ENCODE measurements at places on chromosomes 4 and X.
A peak's percentile ranks its signal among the peaks of the same experiment; 100 is the strongest.

GRCh38 chr4:1695913-1696312, 11.8 kb upstream of the FAM53A start:
- no peak for DNase-seq

DNA sequence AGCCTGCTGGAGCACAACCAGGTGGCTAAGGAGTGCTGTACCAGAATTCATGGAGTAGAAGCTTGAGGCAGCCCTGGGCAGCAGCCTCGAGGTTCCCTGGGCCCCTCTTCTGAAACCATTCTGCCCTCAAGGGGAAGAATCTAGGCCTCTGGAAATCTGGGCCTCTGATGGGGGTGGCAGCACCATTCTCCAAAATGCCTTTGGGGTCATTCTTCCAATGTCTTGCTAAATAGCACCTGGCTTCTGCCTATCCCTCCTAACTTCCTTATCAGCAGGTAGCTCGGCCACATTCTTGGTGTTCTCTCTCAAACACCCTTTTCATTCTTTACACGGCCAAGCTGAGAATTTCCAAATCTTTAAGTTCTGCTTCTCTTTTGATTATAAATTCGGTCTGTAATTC, 473.6 kb downstream of the BCOR start:
- no peak for DNase-seq

DNA sequence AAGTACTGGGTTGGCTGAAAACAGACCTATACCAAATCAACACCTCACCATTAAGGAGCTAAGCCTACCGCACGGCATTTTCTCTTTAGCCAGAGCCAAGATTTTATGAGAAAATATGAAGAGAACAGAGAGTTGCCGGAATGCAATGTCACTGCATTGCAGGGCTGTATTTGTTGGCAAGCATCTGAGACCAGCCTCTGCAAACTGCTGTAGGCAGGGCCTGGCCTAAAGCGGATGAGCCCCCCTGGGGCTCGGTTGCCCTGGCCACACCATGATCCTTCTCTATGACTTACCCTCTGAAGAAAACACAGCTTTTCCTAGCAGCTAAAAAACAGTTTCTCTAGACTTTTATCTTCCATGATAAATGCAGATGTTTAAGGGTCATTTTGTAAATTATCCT, 120.5 kb upstream of the SORBS2 start:
- no peak for DNase-seq

GRCh38 chrX:115357326-115358120, 68.0 kb downstream of the LUZP4 start:
- no peak for DNase-seq

DNA sequence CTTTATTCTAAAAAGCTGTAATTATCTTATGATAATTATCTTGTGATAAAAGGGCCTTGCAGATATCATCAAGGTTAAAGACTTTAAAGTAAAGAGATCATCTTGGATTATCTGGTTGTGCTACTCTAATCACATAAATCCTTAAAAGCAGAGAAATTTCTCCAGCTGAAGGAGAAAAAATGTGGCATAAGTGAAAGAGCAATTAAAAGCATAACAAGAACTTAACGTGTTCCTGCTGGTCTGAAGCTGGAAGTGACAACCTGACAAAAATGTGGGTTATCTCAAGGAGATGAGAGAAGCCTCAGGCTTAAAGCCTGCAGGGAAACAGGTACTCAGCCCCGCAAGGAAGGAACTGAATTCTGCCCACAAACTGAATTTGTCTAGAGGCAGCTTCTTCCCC, 449.1 kb upstream of the NDST4 start:
- DNase-seq: no peak

- no peak for DNase-seq
Observed at GRCh38 chr4:48367016-48367415, 25.7 kb downstream of the SLAIN2 start.

GRCh38 chr4:24245491-24245820, 338.9 kb downstream of the DHX15 start:
- no peak for DNase-seq

- DNase-seq: no peak
Observed at GRCh38 chrX:89034679-89035078, 287.7 kb downstream of the CPXCR1 start.

GRCh38 chrX:9842541-9842940, 56.3 kb downstream of the SHROOM2 start:
- no peak for DNase-seq

GRCh38 chr4:7547368-7548040, 112.8 kb upstream of the PSAPL1 start:
- DNase-seq: no peak

DNA sequence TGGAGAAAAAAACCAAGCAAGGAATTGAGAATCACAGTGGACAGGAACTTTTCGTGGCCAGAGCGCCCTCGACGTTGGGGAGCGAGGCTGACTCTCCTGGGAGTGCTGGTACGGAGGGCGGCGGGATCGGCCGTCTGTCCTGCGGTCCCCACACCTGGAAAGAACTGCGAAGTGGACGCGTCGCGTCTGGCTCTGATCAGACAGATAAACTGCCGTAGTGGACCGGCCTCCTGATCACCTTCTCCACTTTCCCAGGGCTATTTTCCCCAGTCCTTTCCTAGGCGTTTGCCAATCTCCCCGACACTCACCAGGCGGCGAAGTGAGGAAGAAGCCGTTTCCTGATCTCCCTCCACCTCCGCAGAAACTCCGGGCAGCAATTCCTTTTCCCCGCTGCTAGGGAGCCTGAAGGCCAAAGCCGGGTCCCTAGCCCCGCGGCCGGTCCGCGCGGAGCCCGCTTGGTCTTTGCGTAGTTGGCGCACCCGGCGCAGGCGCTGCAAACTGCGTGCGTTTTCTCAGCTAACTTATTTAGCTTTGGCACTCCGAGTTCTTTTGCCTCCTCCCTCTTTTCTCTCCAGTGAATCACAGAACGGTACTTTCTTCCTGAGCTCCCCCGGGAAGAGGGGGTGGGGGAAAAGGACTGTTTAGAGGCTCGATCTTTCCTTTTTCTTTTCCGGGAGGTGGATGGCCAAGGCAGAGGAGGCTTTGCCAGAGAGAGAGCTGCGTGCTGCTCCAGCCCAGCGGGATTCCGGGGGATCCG, at the start of gene ARSJ:
TSS of gene ARSJ (minus strand) at position 500 of the 757 bp plus-strand sequence. CDS start 813 bp downstream, outside the sequence.
- DNase-seq: peak; percentile 82

DNA sequence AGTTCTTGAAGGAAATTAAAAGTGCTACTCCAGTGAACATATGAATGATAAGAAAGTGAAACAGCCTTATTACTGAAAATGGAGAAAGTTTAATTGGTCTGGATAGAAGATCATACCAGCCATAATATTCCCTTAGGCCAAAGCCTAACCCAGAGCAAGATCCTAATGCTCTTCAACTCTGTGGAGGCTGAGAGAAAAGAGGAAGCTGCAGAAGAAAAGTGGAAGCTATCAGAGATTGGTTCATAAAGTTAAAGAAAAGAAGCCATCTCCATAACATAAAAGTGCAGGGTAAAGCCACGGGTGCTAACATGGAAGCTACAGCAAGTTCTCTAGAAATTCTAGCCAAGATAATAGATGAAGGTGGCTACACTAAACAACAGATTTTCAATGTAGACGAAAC, 85.5 kb upstream of the ATOH1 start:
- DNase-seq: no peak

GRCh38 chr4:112860830-112861690, 188.4 kb upstream of the ANK2 start:
- DNase-seq: no peak

- DNase-seq: peak; percentile 70
Observed at GRCh38 chr4:83320548-83320947, 14.1 kb downstream of the HPSE start.

- DNase-seq: no peak
Observed at GRCh38 chr4:144574000-144574399, 72.0 kb upstream of the HHIP start.

DNA sequence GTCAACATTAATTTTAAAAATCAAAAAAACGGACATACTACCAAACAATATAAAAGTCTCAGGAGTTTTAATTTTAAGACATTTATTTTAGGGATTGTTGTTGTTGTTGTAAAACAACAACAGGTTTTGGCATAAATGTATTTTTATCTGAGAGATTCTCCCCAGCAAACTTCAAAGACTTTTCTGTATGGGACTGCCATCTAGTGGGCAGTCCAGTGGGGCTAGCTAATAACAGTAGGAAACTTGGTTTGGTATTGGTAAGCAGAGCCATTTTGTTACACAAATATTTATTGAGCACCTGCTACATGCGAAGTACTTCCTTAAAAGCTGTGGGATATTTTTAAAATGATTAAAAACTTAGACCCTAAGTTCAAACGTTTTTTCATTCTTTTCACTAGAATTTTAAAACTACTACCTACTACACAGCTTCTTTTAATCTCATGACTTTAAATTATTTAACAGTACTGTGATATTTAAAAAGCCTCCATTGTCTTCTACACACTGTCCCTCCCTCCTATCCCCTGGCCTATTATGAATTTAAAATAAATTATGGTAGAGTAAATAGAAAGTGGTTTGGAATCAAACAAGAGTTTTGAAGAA, 1028.4 kb upstream of the INTU start:
- no peak for DNase-seq

DNA sequence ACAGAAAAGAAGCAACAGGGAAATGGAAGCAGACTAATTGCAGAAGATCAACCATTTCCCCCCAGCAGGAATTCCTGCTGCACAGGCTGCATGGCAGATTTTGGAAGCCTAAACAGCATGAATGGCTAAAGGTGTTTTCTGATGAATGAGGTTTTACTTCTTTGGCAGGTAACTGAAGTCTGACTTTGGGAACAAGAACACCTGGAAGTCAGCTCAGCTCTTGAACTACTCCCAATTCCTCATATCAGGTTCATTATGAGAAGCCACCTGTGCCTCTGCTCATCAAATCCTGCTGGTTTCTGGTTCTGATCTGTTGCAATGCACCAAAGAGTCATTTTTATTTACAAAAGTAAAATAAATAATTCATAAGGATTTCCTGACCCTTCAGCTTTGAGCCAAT, 139.0 kb downstream of the COL25A1 start:
- no peak for DNase-seq

DNA sequence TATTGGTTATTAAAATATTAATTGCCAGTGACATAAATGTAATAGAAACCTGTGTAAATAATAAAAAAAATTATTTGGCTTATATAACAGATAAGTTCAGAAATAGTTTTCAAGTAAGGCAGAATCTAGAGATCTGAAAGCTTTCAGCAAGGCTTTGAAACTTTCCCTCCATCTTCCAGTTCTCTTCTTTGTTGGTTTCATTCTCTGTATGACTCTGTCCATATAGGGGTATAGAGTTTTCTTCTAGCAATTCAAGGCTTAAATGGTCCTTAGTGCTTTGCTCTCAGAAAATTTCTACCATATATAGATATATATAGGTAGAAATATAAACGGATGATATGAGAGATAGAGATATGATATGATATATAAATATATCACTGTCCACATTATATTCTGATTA, 160.5 kb upstream of the GABRA2 start:
- no peak for DNase-seq

DNA sequence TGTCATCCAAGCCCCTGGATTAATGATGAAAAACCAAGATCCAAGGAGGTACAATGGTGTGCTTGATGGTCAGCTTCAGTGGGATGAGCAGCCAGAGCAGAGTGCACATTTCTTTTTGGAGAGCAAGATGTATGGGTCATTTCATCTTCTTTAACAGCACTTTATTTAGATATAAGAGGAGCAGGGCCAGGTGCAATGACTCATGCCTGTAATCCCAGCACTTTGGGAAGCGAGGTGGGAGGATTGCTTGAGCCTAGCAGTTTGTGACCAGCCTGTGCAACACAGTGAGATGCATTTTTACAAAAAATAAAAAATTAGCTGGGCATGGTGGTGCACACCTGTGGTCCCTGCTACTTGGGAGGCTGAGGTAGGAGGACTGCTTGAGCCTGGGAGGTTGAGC, 45.3 kb upstream of the MAP3K15 start:
- DNase-seq: no peak

GRCh38 chrX:150254909-150255308, 108.2 kb upstream of the MAMLD1 start:
- DNase-seq: no peak

DNA sequence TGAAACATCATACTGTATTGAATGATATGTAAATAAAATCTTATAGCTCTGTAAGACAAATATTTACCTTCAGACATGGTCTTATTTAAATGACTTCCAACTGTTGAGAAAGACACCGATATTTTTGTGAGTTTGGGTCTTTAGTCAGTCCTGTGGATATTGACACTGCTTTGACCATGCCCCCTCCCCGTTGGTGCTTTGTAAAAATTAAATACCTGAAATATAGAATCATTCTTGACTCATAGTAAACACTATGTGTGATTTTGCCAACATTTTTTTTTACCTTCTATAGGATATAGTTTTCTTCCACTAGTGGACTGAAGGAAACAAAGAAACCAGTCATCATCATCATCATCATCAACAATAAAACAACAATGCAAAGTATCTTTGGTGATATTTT, 114.3 kb upstream of the HS3ST1 start:
- no peak for DNase-seq

- no peak for DNase-seq
Observed at GRCh38 chr4:53647547-53647946, 56.3 kb upstream of the LNX1 start.

- no peak for DNase-seq
Observed at GRCh38 chrX:103517246-103517645, 2.0 kb downstream of the RAB40A start.

- no peak for DNase-seq
Observed at GRCh38 chr4:113684534-113685091, 76.9 kb downstream of the CAMK2D start.

DNA sequence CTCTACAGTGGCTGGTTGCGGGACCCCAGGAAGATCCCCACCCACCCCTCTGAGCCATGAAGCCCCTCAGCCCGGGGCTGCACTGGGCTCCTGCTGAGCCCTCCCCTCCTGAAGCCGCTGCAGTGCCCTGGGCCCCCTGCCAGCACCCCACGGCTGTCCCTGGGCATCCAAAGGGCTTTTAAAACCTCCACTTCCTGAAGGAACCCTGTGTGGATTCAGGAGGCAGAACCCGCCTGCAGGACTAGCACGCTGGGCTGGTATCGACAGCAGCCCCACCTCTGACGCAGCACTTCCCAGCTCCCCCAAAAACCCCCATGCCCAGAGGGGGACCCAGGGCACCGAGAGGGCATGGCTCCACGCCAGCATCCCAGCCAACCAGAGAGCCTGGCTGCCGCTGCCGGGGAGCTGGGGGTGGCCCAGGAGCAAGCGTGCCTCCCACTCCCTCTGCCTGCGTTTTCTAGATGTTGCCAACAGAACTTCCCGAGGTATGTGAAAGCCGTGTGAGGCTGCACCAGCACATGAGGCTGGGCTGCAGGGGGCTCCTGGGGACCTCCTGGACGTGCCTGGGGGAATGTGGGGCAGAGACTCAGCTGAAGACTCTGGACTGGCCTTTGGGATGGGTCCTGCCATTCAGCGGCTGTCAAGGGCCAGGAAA, 6.3 kb downstream of the MXD4 start:
- peak; percentile 67 for DNase-seq

GRCh38 chr4:152719291-152719690, 39.5 kb upstream of the TMEM154 start:
- no peak for DNase-seq

DNA sequence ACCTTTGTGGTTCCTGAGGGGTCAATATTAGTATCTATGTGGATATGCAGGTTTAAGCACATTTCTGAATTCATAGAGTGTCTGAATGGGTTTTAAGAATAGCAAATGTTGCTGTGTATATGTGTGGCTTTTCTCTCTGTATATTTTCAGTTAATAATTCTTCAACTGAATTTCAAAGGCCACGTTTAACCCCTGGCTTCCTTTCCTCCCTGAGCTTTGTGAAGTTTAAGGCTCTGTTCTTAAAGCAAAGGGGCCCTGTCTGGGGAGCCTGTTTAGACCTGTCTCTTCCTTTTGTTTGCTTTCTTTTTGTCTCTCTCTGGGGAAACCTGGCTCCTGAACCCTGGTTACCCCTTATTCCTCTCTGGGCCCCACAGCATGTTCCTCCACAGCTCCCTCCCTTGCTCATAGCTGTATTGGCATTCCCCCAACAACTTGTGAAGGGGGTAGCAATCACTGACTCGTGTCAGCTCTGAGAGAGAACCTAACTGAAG, 139.1 kb downstream of the COL4A6 start:
- DNase-seq: no peak
